ENCODE measurements at places on chromosomes 5 and 9. TPM values are rescaled to one million over a fixed set of nuclear protein-coding genes. Genes with fewer than 3 reads are reported as not detected.

IL33 gene
- total RNA-seq = not detected

DMRT1 gene
- 0.12 TPM for total RNA-seq

PPP3R2 gene
- not detected for total RNA-seq

CCDC192 gene
- total RNA-seq = not detected

C5 gene
- 3.5 TPM for total RNA-seq

TNFSF8 gene
- 84.2 TPM for total RNA-seq

ST8SIA4 gene
- 47.1 TPM for total RNA-seq

GZMA gene
- 4.2 TPM for total RNA-seq

NUTM2G gene
- total RNA-seq = not detected

KLF4 gene
- 1.7 TPM for total RNA-seq

OTULINL gene
- 18.8 TPM for total RNA-seq

PPP2CA gene
- 176 TPM for total RNA-seq

GRM6 gene
- total RNA-seq = not detected

NUTM2F gene
- total RNA-seq = not detected

- peak; percentile 10 for DNase-seq
Measured at GRCh38 chr9:36985769-36986467, 48.1 kb downstream of the PAX5 start.

GRCh38 chr5:18771097-18771610, 1136.9 kb downstream of the TAF11L14 start:
- no peak for DNase-seq

- DNase-seq = no peak
Measured at GRCh38 chr5:65305913-65306312, 175.8 kb downstream of the ADAMTS6 start.

DNA sequence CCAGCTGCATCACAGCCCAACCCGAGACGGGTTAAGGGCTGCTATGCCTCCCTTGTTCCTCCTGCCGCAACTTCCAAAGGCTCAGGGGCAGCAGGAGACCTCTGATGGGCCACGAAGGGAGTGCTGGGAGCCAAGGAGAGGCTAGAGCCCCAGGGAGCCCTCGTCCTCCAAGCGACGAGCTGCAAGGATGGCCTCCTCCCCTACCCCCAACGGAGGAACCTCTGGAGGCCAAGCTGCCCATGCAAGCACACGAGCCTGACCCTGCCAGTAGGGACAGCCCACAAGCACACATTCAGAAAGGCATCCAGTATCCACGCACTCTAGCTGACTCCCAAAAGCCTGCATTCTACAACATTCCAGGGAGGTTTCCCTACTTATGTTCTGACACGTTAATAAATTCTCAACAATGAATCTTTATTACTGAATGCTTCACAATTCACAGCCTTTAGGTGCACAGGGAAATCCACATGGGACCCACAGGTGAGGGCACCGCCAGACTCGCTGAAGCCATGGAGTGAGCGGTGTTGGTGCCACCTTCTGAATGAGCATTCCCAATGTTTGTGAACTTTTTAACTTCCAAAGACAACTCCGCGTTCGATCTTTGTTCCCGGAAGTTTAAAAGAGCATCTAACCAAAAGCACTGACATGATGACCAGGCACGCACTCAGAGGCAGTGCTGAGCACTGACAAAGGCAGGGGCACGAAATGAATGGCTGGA, 28.7 kb downstream of the IPPK start:
- no peak for DNase-seq

DNA sequence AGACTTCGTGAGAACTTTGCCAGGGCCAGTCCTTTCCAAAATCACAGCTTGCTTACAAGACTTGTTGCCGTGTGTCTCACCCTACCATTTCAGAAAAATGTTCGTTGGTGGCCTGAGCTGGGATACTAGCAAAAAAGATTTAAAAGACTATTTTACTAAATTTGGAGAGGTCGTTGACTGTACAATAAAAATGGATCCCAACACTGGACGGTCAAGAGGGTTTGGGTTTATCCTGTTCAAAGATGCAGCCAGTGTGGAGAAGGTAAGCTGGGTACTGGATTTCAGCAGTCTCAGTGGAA, 1.4 kb downstream of the HNRNPAB start:
- DNase-seq = no peak

GRCh38 chr5:15834596-15835245, 334.7 kb downstream of the FBXL7 start:
- DNase-seq = no peak

- DNase-seq = no peak
Measured at GRCh38 chr9:123812984-123813383, 116.9 kb downstream of the DENND1A start.

DNA sequence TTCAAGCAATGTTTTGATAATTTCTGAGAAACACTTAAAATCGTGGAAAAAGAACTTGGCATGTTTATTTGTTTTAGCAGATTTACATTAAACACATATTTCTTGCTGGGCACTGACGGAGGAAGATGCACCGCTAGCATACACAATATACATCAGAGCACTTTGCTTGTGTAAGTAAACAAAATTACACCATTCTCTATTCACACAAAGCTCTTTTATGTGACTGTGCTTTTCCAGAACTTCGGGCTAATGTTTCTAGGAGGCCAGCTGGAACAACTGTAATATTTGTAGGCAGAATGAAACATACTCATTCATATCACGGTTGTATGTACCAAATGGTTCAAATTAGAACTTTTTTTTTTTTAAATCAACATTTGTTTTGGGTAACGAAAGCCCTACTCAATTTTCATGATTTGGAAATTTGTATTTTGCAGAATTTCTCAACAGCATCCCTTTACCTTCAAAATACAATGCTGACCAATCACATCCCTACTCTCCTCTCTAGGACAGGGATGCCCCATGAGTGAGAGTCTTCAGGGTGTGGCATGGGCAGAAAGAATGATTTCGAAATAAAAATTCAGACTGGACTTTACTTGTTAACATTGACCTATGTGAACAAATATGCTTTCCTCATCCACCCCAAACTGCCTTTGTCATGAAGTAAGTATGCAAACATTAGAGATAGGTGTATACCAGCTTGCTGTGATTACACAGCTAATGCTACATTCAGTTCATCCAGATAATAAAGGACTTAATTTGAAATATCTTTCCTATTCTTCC, 425.1 kb downstream of the BNC2 start:
- no peak for DNase-seq

GRCh38 chr5:170937072-170937471, 75.3 kb downstream of the RANBP17 start:
- no peak for DNase-seq

GRCh38 chr5:150600616-150601490, 39.6 kb upstream of the SYNPO start:
- no peak for DNase-seq

DNA sequence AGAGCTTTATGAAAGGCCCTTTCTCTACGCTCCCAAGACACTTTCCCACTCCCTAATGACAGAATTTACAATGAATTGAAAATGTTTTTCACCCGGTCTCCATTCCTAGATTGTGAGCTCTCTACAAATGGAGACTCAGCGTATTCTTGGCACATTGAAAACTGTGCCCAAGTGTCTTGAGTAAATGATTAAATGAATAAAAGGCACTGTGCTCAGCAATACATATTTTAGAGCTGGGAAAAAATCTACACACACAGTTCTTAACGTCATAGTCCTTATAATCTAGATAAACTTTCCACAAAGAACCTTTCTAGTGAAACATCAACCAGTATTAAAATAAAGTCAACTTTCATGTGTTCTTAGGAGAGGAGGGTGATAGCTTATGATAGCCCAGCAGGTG, 634.0 kb downstream of the RAB3C start:
- no peak for DNase-seq

- DNase-seq = peak; percentile 22
Measured at GRCh38 chr9:130692321-130692720, 1.3 kb upstream of the EXOSC2 start.

GRCh38 chr9:101235105-101235866, 149.5 kb downstream of the BAAT start:
- DNase-seq = no peak

- no peak for DNase-seq
Measured at GRCh38 chr5:5335700-5336264, 86.7 kb upstream of the ICE1 start.

GRCh38 chr9:9117866-9118265, 1318.3 kb upstream of the DMAC1 start:
- DNase-seq = no peak

GRCh38 chr9:124254261-124254682, 3.5 kb upstream of the NEK6 start:
- DNase-seq = peak; percentile 71

DNA sequence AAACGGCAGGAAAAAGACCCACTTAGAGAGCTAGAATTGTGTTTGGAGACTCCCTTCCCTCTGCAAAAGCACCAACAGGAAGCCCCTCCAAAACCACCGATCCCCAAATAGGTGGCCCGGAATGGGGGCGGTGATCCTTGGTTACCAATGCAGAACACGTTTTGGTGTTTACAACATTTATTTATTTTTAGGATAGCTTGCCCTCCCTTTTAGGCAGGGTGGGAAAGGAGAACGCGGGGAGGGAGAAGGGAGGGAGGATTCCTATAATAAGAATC, 579 bp upstream of the NTRK2 start:
- no peak for DNase-seq

DNA sequence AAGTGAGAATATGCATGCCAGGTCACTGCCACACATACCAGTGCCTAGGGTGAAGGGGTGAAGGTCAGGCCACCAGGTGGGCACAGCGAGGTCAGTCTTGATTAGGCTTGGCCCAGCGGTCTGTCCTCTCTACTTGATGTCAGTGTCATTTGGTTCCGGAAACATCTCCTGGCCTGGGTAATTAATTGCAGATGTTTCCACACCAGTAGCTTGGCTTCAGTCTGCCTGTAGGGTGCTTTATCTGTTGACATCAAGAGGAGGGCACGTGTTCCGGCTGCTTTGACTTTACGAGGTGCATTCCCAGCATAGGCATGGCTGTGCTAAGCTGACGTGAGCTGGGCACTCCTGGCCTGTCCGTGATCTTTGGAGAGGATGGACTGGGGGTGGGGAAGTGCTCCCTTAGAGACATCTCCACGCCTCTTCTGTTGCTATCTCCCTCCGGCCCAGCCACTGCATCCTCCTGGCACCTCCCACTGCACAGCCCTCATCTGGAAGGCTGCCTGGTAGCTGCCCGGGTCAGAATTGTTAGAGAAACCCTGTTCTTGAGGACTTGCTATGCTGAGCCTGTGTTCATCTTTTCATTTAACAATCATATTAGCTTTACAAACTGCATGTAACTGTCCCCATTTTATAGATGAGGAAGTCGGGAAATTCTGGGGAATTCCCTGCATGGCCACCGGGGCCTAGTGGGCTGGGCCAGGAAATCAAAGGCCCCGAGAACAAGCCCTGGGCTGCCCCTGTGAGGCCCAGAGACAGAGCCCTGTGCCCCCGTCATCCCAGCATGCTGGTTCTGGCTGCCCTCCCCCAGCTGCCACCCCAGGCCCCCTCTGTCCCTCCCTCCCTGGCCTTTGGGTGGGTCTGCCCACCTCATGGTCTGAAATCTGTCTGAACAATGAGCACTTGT, 29.1 kb downstream of the JADE2 start:
- DNase-seq = peak; percentile 33

DNA sequence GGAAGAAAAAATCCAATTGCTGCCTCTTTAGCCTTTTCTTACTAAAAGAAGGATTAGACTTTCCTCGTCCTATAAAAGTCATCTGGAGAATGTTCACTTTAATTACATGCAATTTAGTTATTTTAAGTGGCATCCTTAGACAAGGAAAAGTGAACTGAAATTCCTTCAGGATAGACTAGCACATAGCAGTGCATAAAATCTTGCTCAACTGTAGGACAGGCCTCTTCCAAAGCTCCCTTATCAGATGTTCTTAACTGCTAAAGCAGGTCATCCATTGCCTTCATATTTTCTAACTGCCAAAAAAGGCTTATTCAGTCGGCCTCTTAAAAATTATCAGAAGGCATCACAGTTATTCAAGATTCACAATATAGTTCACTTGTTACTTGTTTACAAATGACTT, 396.5 kb downstream of the DMRT2 start:
- DNase-seq = no peak

DNA sequence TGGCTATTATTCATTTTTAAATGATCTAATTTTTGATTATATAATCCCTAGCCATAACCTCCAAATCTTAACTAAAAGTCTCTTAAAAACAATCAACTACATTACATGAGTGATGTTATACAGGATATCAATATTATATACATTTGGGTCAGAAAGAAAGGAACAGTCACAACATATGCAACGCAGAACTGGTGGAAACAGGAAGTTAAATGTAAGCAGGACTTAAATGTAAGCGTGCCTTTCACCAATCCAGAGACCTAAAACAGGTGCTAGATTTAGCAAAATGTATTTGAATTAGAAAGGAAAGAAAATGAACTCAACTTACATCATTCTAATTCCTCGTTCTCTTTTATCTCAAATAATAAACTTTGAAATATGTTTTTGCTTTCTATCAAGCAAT, 738.5 kb downstream of the PTPRD start:
- no peak for DNase-seq

All from activated T-cell treated with anti-CD3 and anti-CD28 coated beads, Interleukin-2, amount 50 U/mL, for 72 hours (primary cell).